GM23248 (cell line): ENCODE measurements at places on chromosomes 12 and 14. TPM values are rescaled to one million over a fixed set of nuclear protein-coding genes. Genes with fewer than 3 reads are reported as not detected.

DNA sequence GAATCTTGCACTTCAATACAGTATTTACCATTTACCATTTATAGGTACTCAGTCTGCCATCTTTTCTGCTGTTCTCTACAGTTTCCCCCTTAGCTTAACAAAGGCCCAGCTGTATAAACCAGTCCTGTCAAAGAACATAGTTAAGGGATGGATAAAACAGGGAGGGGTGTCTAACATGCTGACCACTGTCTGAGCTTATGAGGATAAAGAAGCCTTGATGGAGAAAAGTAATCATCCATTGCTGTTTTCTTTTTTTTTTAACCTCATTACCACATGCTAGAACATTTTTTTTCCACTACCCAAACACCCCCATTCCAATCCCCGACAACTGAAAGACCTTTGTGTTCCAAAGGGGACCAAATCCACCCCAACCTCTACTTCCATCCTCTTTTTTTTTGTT is 39.9 kb downstream of the SOX5 start:
- DNase-seq: no peak

- no peak for DNase-seq
Measured at GRCh38 chr12:123149501-123150274, 1.2 kb downstream of the PITPNM2 start.

DNA sequence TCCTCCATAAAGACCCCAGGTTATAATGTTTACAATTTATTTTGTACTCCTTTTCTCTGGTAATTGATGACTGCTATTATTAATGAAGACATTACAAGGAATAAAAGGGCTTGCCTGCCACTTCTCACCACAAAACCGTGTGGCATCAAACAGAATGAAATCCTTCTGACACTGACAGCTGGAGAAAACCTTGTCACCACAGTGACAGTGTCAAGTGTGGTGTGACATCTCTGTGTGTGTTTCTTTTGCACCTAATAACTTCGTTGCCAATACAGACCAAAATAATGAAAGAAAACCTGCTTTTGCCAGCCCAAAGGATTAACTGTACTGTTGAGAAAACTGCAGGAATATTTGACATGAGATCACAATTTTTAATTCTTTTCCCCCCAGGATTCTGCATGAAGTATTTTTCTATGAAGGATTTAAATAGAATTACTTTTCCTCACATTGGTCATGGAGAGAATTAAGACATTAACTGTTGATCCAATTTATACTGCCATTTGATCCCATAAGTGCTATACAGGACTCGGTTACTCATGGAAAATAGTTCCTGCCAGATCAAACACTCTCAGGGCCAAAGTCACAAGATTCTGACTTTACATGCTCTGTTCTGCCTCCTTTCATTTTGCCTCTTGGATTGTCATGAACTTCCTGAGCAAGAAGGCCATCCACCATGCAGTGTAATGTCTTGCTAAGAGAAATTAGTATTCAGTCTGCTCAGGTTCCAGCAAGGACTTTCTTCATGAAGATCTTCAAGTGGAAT is 60.4 kb upstream of the IFNG-AS1 start:
- peak; percentile 8 for DNase-seq

DNA sequence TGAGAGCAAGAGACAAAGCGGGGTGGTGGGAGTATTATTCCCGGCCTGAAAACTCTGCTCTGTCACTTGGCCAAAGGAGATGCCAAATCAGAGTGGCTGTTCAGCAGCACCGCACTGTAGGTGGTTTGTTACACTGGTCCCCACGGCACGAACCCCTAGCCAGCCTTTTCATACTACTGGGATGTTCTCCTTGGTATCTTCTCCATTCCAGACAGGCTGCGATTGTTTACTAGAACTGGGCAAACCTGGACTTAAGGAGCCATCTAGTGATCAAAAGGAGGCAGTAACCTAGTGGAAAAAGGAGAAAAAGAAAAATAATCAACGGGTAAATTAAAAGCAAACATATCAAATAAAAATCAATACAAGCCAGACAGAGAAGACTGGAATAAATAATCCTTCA is 58.9 kb upstream of the TMTC2 start:
- DNase-seq: peak; percentile 74

DNA sequence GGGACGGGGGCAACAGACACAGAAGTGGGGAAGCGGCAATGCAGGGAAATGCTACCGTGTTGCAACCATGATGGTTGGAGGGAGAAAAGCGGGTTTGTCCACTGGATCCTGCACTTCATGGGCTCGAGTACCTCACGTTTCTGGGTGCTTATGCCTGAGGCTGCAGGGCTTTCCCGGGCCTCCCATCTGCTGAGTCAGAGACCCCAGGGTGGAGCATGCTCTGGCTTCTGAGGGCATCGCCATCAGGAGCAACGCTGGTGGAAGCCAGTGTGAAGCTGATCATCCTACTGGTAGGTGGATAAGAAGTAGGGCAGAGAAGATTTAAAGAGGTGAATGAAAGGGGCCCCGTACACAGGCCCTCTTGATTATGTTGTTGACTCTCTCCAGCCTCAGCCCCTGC is 5.0 kb upstream of the ADGRD1 start:
- DNase-seq: no peak

DNA sequence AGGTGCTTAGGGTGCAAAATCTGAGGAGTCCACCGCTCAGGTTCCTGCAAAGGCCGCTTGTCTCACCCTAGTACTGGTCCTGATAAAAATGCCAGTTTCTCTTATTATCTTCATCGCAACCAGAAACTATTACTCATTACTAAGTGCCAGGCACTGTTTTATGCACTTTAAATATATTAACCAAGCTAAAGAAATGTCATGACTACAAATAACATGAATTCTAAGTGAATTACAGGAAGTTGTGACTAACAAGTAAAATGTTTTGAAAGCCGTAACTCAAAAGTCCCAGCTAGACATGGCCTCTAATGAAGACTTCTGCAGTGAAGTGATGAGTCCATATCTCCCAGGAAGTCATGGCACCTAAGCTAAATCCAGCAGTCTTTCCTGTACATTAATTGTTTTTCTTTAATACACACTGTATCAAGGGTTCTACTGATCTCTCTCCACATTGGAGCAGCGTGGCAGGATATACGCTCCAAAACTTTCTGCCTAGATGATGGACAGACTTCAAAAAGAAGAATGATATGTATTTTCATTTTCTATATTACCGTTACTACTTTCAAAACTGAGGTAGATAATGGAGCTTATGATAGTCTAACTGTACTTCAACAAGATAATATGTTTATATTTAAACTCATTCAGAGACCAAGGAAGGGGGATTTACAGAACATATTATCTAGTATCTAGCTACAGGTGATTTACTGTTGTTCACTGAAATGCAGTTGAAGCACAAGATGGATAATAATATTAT is 117.3 kb upstream of the ARID2 start:
- DNase-seq: peak; percentile 39

DNA sequence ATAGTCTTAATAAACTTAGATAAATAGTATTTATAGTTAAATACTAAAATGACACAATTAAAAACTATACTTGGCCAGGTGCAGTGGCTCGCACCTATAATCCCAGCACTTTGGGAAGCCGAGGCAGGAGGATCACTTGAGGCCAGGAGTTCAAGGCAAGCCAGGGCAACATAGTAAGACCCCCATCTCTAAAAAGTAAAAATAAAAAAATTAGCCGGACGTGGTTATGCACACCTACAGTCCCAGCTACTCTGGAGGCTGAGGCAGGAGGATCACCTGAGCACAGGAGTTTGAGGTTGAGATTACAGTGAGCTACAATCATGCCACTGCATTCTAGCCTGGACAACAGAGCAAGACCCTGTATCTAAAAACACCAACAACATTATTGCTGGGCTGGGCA is 16.0 kb downstream of the CINP start:
- no peak for DNase-seq

GRCh38 chr12:132103542-132104308 is 40.4 kb downstream of the DDX51 start:
- no peak for DNase-seq

DNA sequence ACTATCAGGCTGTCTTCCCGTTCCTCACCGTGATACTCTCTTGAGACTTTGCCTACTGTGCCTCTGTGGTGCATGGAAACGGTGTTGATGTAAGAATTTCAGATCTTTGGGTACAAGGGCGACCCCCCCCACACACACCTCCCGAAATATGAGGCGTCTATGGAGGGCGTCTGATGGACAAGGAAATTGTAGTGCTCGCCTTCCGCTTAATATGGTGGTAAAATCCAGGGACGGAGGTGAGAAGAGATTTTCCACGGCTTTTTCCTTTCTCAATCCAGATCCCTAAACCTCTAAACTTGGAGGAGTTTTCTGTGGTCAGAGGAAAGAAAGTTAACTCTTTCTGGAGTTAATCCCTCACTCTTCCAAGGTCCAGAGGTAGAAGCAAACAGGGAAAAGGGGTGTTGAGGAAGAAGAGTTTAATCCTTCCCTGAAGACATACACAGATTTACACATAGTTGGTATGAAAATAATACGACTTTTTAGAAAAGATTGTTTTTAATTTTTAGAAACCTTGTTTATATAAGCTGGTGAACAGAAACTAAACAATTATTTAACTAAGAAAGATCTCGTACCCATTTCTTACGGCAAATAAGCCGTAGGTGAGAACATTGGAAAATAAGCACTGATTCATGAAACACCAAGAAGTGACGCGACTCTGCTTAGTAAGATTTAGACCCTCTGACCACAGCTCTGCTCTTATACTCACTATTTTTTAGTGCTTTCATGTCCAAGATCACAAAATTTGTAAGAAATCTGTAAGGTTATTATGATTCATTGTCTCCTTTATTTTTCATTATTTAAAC is 23.1 kb upstream of the RNASE12 start:
- peak; percentile 71 for DNase-seq

GRCh38 chr14:89251061-89251460 is 166.0 kb downstream of the FOXN3 start:
- DNase-seq: peak; percentile 21

DNA sequence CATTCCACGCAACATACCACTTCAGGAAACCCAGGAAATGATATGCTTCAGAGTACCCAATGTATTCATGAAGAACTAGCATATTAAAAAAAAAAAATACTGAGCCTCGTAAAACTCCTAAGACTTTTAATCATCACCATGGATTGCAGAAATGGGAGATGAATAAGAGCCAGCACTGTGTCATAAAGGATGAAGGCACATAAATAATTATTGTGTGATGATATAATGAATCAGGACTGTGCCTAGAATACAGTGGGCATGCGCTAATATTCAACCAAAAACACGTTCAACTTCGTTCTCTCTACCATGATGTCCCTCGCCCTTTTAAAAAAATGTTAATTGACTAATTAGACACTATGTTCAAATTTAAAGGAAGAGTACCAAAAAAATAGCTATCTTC is 68.7 kb downstream of the CIT start:
- peak; percentile 66 for DNase-seq

- peak; percentile 90 for DNase-seq
Measured at GRCh38 chr12:70576341-70577282, 60.6 kb downstream of the PTPRB start.

- no peak for DNase-seq
Measured at GRCh38 chr14:57686304-57686703, 179.6 kb downstream of the SLC35F4 start.

DNA sequence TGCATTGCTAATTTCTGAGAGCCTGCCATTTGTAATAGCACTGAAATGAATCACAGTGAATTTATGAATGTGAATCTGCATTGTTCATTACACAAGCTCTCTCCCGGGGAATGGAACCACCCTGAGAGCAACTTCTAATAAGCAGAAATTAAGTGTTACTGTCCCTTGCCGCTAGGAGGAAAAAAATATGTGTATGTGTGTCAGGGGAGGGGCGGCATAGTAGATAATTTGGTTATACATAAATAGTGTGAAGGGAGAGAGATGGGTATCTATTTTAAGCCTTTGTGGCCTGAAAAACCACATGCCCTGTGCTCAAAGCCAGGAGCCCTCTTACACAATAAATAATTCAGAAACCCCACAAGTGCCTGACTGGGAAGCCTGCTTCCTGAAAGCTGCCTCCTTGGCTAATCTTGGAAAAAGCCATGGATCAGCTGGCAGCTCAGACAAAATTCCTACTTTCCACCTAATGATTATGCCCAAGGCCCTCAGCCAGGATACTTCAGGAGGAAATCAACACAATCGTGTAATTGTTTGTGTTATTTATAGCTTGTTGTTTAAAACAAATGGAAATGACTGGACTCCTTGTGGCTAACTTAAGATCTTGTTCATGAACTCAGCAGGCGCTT is 366.2 kb upstream of the KITLG start:
- peak; percentile 90 for DNase-seq

DNA sequence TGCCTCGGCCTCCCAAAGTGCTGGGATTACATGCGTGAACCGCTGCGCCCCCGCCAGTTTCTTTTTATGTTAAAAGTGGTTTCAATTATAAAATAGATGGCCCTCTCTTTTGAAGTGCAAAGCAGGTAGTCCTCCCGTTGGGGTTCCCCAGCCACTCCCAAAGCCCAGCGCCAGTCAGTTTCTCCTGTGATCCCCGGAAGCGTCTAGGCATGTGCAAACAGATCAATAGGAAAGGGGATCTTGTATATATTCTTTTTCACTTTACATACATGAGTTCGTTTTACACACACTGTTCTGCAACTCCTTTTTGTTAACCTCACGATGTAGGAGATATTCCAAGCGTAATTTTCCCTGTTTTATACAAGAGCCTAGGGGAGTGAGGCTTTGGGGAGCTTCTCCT is 16.3 kb upstream of the DLK1 start:
- no peak for DNase-seq

GRCh38 chr12:65926119-65926908 is 102.0 kb downstream of the HMGA2 start:
- no peak for DNase-seq

DNA sequence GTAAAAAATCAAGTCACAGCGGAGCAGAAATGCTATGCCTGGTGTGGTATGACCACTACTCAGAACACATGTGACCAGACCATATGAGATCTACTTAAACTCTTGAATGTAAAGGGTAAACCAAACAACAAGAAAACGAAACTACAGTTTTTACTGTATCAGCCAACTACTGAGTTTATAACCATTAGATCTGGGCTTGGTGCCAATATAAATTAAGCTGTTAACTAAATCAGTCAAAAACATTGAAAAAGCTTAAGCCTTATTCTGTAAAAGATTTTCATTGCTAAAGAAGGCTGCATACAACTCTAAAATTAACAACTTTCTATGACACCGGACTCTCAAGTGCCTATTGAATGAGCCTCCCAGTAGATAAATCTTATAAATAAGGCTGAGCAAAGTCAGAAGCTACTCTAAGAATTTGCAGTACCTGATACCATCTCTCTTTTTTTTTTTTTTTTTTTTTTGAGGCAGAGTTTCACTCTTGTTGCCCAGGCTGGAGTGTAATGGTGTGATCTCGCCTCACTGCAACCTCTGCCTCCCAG is 35.4 kb downstream of the SPTLC2 start:
- peak; percentile 70 for DNase-seq

DNA sequence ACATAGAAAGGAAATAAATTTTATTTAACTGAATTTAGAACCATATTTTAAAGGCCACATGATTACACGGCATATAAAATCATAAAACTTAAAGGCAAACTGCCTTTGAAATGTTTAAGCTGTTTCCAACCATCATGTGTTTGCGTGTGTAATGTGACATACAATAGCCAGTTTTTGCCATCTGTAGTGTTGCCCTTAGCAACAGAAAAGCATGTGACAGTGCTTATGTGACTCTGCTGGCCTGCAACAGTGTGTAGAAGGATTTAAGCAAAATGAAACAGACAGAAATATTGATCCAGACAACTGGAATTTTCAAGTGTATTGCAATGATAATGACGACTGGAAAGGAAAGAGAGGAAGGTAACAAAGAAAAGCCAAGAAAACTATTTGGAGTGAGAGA is 49.5 kb downstream of the TSPAN19 start:
- DNase-seq: peak; percentile 40

TMEM119 gene
- total RNA-seq: 58.6 and 93.2 TPM in 2 replicates

CPNE8 gene
- total RNA-seq: 3.2 and 4.1 TPM in 2 replicates

ACSM4 gene
- not detected in 2 replicates for total RNA-seq

AMN gene
- total RNA-seq: not detected in 2 replicates

CIROP gene
- not detected in 2 replicates for total RNA-seq

KRT3 gene
- total RNA-seq: not detected in 2 replicates

IGFBP6 gene
- 1,132 and 1,614 TPM in 2 replicates for total RNA-seq

FMNL3 gene
- 24.0 and 32.9 TPM in 2 replicates for total RNA-seq

TRHDE gene
- total RNA-seq: 2.8 and 9.2 TPM in 2 replicates
